Activated CD4-positive, alpha-beta T cell treated with anti-CD3 and anti-CD28 coated beads for 1 hour (primary cell): ENCODE measurements at places on chromosomes 6 and 20.

DNA sequence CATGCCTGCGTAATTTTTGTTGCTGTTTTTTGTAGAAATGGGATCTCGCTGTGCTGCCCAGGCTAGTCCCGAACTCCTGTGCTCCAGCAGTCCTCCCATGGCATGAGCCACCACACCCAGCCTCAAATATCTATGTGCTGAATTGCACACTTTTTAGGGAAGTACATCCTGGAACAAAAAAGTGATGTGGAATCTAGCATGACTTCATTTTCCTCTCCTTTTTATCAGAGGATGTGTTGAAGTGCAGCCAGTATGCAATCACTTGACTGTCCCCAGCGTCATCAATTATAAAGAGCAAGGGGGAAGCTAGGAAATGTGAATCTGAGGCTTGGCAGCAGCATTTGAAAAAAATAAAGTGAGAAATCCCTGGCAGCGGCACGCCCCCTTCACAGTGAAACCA, 6.4 kb upstream of the EXOC2 start:
- DNase-seq, result no peak

- no peak for DNase-seq
Measured at GRCh38 chr6:158661156-158661685, 11.4 kb downstream of the SYTL3 start.

- no peak for DNase-seq
Measured at GRCh38 chr20:61976263-61976643, 89.4 kb downstream of the TAF4 start.

DNA sequence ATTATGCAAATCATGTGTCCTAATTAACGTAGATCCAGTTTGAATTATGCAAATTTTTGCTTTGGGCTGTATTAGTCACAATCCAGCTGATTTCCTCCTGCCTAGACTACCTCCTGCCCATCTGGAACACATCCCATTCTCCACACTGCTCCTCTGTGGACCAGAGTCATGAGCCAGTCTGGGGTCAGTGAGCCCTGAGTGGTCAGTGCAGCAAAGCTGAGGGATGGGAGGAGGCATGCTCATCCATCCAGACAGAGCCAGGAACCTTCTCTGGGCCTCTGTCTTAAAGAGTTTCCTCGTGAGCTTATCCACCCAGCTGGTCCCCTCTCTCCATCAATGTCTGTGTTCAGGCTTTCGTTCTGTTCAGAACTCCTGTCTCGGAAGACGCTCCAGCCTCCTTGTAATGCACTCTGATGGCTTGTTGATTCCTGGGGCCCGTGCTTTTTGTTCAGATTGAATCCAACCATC, 747.8 kb downstream of the PTPRT start:
- DNase-seq, result no peak

DNA sequence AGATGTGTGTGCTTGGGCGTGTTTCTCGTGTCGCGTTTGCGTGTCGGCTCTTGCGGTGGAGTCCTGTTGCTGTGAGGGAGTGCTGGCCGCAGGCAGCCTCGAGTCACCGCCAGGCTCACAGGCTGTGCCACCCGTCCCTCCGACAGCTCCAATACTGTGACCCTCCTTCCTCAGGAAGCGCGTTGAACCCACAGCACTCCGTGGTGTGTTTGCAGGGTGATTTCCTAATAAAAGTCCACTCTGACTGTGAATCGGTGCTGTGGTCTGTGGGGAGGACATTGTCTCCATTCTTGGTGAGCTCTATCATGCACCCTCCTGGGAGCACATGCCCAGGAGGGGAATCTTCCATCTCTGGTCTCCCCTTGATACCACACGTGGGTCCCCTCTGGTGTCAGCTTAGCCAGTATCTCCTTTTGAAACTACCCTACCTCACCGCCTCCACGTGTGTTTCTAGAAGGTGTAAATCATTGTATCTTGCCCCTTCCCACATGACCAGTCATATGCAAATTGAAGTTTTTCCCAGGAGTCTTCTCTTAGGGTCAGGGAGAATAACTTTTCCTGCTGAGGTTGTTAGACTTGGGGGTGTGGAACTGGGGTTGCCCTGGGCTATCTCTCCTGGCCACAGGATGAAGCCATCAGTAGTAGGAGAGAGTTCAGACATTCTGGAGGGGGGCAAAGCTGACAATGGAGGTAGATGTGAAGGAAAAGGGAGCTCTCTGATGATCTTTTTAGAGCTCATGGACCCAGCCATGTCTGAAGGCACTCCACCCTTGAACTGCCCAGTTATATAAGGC, 13.3 kb upstream of the PCMTD2 start:
- no peak for DNase-seq

DNA sequence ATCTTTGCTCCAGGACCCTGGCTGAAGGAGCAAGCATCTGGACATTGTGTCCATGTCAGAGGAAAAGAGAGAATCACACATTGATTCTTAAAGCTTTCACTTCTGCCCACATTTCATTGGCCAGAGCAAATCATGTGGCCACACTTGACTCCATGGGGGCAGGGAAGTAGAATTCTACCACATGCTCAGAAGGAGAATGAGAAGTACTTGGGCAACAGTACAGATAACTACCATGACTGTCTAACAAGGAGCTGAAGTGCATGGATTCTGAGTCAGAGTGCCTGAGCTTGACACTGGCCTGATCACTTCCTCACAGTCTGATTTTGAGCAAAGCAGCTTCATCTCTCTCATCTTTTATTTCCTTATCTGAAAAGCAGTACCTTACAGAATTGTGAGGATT, 38.6 kb downstream of the GHRH start:
- no peak for DNase-seq

GRCh38 chr20:43539975-43540672, 18.7 kb upstream of the SGK2 start:
- no peak for DNase-seq

GRCh38 chr6:107667790-107668189, 156.3 kb downstream of the SCML4 start:
- no peak for DNase-seq

DNA sequence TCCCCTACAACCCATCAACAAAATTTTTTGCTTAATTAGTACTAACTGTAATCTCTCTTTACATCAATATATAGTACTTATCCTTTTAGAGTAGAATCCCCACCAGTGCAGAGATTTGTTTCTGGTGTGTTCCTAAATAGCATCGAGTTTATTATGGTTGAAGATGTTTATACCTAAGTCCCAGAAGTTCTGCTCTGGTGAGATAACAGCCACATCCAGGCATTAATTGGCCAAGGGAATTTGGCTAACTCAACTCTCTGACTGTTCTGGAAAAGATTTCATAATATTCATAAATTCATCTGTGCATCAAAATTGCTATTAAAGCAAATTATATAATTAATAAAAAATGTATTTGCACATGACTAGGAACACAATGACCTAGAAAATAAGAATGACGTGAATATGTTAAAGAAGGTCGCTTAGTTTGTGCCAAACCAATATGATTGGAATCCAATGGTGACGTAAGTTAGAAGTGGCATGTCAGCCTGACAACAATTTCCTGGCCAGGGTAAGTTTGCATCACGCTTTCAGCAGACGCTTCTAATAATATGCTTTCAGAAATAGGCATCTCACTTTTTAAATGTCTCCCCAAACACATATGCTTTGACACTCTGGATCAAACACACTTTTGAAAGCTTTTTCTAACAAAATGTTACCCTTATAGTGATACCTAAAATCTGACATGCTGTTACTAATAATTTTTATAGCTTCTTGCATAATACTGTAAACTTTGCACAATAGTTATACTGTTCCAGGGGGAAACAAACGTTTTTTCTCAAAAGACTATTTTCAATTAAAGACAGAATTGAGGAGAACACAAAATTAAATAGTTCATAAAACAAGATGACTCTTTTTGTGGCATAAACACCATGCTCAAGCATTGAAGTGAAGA, 236.7 kb downstream of the TENT5A start:
- no peak for DNase-seq

GRCh38 chr20:56091628-56092234, 86.4 kb upstream of the CBLN4 start:
- DNase-seq, result no peak

GRCh38 chr20:1840817-1841553, 54.2 kb upstream of the SIRPA start:
- DNase-seq, result no peak

- DNase-seq, result no peak
Measured at GRCh38 chr6:47323321-47323720, 13.6 kb upstream of the TNFRSF21 start.

- DNase-seq, result no peak
Measured at GRCh38 chr6:127119102-127120022, 891 bp downstream of the RSPO3 start.

GRCh38 chr6:166966268-166966667, 9.9 kb upstream of the RNASET2 start:
- DNase-seq, result no peak

- DNase-seq, result no peak
Measured at GRCh38 chr6:139236105-139236504, 55.7 kb downstream of the TXLNB start.

DNA sequence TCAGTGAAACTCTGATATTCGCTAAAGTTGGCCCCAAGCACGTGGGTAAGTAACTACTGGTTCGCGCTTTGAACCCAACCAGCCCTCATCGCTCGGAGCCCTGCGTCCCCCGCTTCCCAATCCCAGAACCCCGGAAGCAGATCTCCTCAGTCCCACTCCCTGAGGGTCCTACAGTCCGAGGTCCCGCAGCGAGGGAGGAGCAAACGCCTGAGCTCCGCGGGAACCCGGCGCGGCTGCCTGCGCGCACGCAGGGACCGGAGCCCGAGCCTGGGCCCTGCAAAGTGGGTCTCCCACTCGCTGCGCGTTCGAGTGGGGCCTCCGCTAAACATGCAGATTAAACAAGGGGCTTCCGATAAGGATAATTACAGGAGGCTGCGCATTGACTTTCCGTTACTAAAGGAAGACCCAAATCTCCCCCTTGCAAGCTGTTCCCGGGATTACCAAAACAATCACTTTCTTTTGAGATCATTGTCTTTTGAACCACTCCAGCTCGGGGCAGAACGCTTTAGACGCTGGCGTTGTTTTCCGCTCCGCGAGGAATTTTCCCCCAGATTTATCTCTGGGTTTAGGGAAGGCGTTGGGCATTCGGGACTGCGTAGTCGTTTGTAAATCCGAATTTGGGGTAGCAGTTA, 1.3 kb upstream of the VSX1 start:
- DNase-seq, result no peak

GRCh38 chr6:12580290-12580689, 136.3 kb upstream of the PHACTR1 start:
- no peak for DNase-seq

- no peak for DNase-seq
Measured at GRCh38 chr6:155412335-155412734, 43.3 kb downstream of the NOX3 start.

- DNase-seq, result no peak
Measured at GRCh38 chr6:63985223-63985622, 349.6 kb downstream of the PHF3 start.

DNA sequence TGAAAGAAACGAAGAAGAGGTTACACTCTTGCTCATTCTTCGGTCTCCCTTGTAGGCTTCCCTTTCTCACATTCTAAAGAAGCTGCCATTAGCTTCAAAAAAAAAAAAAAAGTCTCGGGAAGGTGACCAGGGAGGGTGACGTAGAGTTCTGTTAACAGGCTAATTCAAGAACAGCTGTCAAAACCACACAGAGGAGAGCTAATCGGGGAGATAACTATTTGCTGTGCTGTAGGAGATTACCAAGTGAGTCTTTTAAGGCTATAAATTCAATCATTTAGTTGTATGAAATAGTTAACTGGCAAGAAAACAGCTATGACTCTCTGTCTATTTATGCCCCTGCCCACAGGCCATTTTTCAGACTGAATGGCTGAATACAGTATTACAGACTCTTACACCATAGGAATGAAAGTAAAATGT, 256.8 kb downstream of the SYNE1 start:
- no peak for DNase-seq

- DNase-seq, result no peak
Measured at GRCh38 chr6:130908188-130908587, 81.0 kb downstream of the SMLR1 start.

DNA sequence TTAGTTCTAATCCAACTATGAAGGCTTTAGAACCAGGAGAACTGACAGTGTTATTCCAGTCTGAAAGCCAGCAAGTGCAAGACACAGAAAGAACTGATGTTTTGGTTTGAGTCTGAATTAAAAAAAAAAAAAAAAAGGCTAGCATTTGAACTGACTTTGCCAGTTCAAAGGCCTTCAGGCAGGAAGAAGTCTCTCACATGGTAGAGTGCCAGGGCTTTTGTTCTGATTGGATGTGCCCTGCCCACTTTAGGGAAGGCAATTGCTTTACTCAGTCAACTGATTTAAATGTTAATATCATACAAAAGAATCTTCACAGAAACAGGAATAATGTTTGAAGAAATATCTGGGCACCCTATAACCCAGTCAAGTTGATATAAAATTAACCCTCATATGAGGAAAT, 212.2 kb downstream of the HIVEP2 start:
- DNase-seq, result no peak

DNA sequence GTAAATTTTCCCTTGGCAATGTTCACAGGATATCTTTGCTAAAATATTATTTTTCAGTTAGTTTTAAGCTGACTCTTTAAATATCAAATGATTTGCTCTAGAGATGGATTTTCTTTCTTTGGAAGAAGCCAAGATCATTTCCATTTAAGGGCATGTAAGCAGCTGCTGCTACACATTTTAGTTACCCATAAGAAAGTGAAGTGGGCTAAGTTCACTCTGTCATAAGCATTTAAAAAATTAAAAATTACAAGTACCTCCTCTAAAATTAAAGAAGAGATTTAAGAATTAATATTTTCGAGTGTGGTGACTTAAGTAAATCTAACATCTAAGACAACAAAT, 1.2 kb upstream of the PLN start:
- no peak for DNase-seq

GRCh38 chr20:20448881-20449280, 81.0 kb downstream of the INSM1 start:
- DNase-seq, result no peak

GRCh38 chr20:62067547-62068260, 2.0 kb upstream of the TAF4 start:
- no peak for DNase-seq

DNA sequence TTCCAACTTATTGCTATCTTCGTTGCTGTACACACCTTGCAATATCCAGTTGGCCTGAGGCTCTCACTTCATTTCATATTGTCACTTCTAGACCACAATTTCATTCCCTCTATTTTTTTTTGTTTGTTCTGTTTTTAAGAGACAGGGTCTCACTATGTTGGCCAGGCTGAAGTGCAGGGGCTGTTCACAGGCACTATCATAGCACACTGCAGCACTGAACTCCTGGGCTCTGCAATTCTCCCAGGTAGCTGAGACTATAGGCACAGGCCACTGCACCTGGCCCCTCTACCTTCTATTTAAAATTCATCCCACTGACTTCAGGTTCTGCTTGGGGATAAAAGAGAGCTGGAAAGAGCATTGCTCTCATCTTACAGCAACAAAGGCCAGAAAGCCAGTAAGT, 4.7 kb upstream of the LINC00237 start:
- DNase-seq, result no peak

GRCh38 chr20:44805979-44806620, 4.2 kb downstream of the RIMS4 start:
- no peak for DNase-seq

GRCh38 chr20:31972471-31973021, 4.6 kb downstream of the XKR7 start:
- no peak for DNase-seq

DNA sequence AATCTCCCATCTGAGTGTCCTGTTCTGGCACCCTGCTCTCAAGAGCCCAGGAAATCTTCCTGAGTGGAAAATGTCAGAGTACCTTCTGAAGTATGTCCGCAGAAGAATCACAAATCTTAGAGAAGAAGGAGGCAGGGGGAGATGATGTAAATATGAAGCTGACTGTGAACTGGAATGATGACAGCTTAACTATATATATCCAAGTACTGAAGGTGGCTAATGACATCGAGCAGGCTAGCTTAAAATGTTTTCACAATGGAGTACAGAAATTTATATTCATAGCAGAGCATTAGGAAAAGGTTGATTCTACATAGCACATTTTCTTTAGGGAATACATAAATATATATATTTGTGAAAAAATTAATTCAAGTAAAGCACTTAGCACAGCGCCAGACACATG, 64.3 kb downstream of the BMP5 start:
- DNase-seq, result no peak
